ENCODE measurements at places on chromosomes 1 and 21.

DNA sequence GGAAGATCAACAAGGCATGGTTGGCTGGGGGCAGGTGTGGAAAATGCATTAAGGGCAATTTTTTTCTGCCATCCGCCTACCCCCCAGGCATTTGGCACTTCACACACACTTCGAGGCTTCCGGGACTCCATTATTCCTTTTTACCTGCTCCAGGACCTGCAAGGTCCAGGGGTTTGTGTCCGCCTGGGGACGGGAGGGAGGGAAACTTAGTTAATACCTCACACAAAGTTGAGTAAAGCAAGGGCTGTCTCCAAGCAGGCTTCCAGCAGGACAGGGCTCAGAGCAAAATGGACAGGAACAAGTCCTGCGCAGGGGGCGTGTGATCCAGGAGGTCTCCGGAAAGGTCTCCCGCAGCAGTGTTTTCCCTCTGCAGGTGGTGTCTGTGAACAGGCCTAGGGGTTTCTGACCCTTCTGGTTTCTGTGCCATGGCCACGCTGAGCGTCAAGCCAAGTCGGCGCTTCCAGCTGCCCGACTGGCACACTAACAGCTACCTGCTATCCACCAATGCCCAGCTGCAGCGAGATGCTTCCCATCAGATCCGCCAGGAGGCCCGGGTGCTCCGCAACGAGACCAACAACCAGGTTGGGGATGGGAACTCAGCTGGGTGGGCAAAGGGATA, 712 bp downstream of the TEKT2 start:
- DNase-seq = no peak

- no peak for DNase-seq
Observed at GRCh38 chr1:154842635-154843034, 27.4 kb downstream of the KCNN3 start.

GRCh38 chr1:157641177-157641576, 43.3 kb upstream of the FCRL4 start:
- no peak for DNase-seq

DNA sequence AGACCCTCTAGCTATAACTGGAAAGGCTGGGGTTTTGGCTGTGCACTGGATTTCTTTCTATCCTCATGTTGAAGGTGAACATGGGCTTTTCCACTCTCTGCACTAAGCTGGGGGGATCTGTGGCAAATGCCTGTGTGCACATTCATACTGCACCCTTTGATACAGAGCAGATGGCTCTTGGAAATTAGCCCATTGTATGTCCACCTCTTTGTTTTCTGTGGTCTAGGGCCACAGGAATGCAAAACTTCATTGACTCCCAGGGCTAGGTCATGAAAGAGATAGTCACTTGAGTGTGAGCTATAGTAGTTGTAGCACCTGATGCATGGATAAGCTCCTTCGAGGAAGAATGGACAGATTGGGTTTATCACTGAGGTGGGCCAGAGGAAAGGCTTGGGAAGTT, 5.7 kb upstream of the OR14A16 start:
- DNase-seq = no peak

Measured in stromal cell of bone marrow (primary cell).